ENCODE measurements at places on chromosomes 5 and 9.

DNA sequence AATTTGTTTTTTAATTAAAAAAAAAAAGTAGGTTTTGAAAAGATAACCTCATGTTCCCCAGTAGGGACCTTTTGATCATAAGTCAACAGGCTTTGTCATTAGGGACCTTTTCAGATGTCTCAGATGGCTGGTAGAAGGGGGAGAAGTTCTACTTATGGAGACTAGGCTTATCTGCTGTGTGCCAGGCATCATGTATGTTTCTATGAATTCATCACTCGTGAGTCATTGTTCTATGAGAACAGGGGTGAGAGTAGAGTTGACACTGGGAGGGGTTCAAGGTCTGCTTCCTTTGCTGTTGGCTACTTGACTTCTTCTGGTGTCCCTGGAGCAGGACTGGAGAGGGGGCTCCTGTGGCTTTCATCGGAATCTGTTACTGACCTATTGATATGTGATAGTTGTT, 138.8 kb downstream of the KDM4C start:
- DNase-seq: no peak

DNA sequence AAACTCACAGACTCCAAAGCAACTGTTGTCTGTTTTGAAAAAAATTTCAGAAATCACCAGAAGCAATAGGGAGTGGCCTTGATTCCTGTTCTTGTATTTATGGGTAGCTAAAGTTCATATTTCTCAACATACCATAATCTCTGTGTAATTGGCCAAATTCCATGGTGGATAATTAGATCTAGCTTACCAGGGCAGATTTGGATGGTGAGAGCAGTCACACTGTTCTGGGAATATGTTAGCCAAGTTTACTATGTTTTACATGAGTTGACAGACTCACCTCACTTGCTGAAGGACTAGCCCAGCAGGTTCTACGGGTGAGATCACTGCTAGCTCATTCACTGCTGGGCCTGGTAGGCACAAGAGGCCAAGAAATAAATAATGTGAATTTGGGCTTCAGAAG, 32.7 kb upstream of the CDKN2B start:
- DNase-seq: no peak

GRCh38 chr9:127347831-127348776, 48.9 kb upstream of the SLC2A8 start:
- DNase-seq: no peak

DNA sequence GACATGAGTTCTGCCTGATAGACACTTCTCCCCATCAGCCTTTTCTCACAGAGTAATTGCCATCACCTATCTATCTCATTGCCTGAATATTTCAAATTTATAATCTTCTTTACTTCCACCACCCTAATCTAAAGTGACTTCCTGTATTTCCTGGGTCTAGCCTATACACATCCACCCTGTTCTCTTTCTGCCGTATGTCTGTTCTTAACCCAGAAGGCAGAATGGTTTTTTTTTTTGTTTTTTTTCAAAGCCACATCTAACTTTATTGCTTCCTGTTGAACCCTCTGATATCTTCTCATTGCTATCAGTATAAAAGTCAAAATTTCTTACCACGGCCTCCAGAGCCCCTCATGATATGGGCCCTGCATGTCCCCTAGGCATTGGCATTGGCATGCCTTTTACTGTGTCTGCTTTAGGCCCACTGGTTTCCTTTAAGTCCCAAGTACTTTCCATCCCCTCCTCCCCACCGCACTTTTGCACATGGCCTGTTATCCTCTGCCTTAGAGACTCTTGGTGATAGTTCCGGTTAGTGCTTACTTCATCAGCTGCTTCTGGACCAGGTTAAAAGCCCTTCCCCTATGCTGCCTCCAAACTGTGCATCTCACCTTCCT, 159.9 kb downstream of the MAN2A1 start:
- no peak for DNase-seq

GRCh38 chr9:130262771-130263170, 2.8 kb upstream of the HMCN2 start:
- DNase-seq: no peak

DNA sequence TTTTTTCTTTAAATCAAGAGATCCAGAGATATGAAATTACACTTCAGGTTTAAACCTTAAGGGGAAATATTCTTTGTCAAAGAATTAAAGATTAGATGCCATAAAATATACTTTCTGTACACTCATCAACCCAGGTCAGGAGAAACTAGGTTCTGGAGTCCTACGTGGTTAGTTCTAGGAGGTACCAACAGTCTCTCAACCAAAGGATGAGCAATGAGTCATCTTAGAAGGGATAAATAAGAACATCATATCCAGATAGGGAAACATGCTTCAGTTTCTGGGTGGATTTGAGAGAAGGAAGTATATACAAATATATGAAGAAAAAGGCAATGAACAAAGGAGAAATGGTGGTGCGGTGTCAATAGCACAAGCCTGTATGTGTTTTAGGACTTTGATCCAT, 98.2 kb downstream of the CSNK1G3 start:
- DNase-seq: no peak

- DNase-seq: no peak
Observed at GRCh38 chr5:22650511-22650910, 202.6 kb downstream of the CDH12 start.

GRCh38 chr5:9502050-9502834, 43.6 kb downstream of the SEMA5A start:
- no peak for DNase-seq

GRCh38 chr9:80492221-80492620, 920.5 kb downstream of the TLE4 start:
- no peak for DNase-seq

- no peak for DNase-seq
Observed at GRCh38 chr9:7756088-7756487, 43.5 kb downstream of the DMAC1 start.

GRCh38 chr5:52989025-52989780, at the start of gene ITGA2:
Gene ITGA2 (plus strand): TSS chr5:52989352. CDS start chr5:52989469, 117 bp downstream.
- DNase-seq: no peak

Measured in activated CD4-positive, CD25-positive, alpha-beta regulatory T cell (primary cell).